ENCODE measurements at places on chromosomes 16 and 17.

GRCh38 chr17:830950-831349, 48.8 kb downstream of the MRM3 start:
- no peak for DNase-seq

DNA sequence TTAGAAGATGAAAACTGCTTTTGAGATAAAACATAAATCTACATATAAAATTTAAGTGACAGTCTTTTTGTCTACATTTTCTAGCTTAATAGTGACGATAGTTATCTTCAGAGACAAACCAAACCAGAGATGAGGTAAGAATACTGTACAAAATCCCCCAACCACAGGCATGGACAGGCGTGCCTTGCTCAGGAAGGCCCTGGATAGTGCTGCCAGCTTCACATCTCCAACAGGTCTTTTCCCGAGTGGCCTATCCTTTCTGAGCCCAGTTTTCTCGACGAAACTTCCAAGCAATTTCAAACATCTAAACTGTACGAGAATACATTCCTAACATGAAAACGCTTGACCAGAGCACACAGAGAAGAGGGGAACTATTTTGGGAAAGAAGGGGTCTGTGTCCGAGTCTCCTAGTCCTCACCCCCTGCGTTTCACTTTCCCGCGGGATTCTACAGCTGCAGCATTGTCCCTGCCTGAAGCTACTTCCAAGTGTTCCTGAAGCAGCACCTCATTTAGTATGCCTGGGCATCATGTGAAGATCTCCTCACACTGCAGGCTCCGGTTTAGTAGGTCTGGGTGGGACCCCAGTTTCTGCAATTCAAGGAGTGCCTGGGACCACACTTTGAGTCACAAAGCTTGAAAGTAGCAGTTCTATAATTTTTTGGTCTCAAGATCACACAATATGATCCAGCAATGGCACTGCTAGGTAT, 37.8 kb downstream of the GNA13 start:
- DNase-seq: no peak

GRCh38 chr17:1714427-1714979, 4.3 kb upstream of the TLCD2 start:
- DNase-seq: no peak

DNA sequence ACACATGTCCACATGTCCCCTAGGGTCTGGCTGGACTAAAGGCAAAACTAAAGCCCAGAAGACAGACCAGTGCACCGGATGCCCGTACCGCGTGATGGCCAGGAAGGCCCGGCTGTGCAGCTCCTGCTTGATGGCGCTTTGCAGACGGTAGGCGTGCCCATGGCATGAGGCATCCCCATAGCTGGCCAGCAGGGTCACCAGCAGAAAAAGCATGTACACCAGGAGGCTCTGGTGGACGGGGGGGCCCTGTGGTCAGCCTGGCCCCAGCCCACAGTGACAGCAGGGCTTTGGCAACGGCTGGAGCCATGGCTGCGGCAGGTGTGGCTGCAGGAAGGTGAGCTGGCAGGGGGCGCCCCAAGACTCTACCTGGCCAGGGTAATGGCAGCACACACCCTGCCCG, 42.8 kb downstream of the PKD1 start:
- DNase-seq: no peak

- DNase-seq: no peak
Observed at GRCh38 chr17:4497101-4497824, 1.4 kb upstream of the SPNS2 start.

GRCh38 chr17:56866076-56866475, 32.1 kb downstream of the DGKE start:
- no peak for DNase-seq

DNA sequence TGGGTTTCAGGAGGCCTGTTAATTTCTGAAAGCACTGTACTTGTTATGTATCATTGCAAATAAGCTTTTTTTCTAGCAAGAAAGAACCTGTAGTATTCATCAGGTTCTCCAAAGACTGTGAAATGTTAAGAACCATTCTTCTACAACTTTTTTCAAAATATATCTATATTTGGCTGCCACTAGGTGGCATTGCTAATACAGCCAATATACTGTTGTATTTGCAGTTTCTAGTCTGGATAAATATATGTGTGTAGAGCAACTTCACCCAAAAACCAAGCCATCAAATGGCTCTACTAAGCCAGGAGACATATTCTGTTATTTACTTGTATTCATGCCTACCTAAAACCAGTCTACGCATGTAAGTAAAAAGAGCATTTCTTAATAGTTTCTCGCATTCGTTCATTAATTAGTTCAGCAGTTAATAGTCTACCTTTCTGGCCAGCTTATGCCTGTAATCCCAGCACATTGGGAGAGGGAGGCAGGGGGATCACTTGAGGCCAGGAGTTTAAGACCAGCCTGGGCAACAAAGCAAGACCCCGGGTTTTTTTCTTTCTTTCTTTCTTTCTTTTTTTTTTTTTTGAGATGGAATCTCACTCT, 39.5 kb downstream of the VMP1 start:
- no peak for DNase-seq

DNA sequence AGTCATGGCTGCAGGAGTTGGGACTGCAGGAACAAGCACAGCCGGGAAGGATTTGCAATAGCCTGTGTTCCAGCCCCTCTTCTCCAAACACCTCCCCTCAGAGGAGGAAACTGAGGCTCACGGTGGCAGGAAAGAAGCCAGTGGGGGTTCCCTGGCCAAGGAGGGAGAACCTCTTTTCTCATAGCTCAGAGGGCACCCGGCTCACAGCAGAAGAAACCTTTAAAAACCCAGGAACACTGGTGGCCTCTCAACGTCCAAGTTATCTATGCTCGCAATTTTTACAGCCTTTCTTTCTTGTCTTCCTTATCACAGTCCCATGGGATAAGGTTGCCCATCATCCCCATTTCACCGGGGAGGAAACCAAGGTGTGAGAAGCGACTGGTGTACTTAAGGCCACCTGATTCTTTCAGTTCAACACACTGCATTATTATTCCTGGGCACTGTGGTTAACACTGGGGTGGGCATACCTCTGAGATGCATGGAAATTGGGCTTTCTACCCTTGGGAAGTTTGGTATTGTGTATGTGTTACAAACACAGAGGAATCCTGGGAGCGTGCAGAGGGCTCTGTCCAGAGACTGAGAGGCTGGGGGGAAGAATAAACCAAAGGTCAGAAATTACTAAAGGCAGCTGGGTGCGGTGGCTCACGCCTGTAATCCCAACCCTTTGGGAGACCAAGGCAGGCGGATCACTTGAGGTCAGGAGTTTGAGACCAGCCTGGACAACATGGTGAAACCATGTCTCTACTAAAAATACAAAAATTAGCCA, 791 bp upstream of the ZNF629 start:
- DNase-seq: no peak

DNA sequence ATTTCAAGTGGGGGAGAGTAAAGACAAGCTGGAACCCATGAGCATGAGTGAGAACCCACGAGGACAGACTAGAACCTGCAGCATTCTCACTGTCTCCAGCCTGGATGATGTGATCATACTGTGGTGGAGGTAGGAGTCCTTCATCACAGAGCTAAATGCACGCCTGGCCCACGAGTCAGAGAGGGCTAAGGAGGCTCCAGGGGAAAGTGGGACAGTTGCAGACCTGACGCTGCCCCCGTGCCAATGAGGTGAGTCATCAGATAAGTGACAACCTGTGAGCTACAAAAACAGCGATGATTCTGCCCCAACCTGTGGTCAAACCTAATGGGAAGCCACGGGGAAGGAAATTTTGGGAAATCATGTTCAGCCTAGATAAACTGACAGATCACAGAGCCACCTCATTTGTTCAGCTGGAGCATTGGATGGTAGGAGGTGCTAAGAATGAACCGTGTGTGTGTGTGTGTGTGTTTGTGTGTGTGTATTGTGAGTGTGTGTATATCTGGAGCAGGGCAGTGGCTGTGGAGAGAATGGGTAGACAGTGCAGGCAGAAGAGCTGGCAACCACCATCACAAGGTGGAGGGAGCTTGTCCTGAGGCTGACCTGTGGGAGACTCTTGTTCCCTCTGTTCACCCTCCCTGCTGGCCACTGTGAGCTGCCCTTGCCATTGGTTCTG, 131.8 kb downstream of the UTP18 start:
- DNase-seq: no peak

DNA sequence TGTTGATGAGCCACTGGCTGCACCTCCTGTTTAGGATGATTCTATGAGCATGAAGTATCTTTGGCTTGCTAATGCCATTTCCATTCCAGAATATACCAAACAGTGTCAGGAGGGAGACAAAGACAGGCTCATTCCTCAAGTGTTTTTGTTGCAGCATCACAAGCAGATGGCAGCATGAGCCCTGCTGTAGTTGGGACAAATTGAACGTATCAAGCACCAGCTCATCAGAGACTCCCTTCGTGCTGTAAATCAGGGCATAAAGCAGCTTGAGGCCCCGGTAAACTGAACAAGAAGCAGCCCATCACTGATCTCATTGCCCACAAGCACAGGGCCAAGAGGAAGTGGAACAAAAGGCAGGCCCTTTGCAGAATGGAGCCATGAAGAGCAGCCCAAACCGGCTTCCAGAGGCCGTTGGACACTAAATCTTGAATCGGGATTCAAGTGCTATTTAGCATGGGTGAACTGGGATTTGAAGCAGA, 45.9 kb upstream of the HS3ST3A1 start:
- no peak for DNase-seq

- no peak for DNase-seq
Observed at GRCh38 chr16:836221-836620, 35.7 kb upstream of the GNG13 start.

GRCh38 chr16:84378099-84378498, 9.8 kb downstream of the ATP2C2 start:
- DNase-seq: no peak

DNA sequence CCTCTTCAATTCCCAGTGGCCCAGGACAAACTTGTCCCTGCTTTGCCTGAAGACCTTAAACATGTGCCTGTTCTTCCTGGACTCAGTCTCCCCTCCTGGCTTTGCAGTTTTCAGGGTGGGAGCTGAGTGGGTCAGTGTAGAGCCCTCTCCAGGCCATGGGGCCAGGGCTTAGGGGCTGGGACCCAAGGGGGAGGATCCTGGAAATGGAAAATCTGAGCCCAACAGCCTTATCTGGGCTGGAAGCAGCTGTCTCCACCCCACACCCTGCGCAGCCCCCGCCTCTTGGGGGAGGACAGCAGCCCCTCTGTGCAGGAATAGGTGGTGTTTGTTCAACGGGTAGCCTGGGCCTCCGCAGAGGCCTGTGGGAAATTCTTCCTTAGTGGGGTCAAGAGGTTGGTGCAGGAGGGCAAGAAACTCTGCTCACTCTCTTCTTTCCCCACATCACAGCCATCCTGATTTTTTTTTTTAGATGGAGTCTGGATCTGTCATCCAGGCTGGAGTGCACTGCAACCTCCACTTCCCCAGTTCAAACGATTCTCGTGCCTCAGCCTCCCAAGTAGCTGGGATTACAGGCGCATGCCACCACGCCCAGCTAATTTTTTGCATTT, 6.8 kb upstream of the SMTNL2 start:
- no peak for DNase-seq

- DNase-seq: no peak
Observed at GRCh38 chr17:47847341-47848197, 3.4 kb downstream of the SP6 start.

- DNase-seq: no peak
Observed at GRCh38 chr17:32311028-32311536, 30.9 kb downstream of the C17orf75 start.

DNA sequence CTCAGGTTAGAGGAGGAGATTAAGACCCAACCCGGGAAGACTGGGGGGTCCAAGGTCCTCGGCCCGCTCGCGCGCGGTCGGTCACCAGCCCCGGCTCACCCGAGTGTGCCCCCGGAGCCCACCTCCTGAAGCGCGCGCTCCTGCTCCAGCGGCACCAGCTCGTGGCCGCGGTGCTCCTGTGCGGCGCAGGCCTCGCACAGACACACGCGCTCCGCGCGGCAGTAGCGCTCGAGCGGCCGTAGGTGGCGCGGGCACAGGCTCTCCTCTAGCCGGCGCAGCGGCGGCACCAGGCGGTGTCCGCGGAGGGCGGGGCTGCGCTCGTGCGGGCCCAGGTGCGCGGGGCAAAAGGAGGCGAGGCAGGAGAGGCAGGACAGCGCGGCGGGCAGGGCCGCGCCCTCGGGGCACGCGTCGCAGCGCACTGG, 618 bp downstream of the TRIM47 start:
- peak; percentile 60 for DNase-seq

GRCh38 chr16:30519120-30520049, 7.0 kb downstream of the ZNF768 start:
- no peak for DNase-seq

DNA sequence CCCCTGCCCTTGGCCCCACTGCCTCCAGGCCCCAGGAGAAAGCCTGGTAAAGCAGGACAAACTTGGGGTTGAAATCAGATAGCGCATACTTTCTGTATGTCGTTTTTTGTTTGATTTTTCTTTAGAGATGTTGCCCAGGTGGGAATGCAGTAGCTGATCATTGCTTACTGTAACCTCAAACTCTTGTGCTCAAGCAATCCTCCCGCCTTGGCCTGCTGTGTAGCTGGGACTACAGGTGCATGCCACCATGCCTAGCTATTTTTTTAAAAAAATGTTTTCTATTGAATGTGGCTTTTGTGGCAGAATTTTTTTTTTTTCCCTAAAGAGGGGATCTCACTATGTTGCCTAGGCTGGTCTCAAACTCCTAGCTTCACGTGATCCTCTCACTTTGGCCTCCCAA, 11.1 kb upstream of the CCL5 start:
- no peak for DNase-seq

DNA sequence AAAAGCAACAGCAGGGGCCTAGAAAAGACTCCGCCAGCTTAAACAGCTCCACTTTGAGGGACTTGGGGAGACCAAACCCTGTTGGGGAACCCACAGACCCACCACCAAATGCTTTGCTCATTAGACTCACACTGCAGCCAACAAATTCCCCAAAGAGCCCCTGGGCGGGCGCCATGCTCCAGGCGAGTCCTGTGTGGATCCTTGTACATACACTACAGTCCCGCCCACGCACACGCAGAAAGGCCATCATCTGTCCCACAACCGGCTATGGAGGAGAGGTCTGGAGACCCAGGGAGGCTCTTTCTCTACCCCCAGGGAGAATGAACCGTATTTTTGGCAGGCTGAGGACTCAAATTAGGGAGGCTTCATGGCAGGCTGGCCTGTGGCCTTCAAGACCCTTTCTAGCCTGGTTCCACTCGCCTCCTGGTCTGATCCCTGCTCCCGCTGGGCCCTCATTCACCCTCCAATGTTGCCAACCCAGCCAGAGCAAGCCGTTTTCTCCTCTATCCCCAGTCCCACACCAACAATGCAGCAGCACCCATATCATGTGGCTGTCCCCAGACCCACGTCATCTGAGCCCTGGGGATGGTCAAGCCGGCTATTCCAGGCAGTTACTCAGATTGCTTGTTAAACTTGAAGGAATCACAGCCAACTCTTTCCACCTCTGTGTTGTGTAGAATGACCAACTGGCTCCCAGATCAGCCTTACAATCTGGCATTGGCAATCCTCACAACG, 27.2 kb downstream of the ZNF423 start:
- no peak for DNase-seq

- no peak for DNase-seq
Observed at GRCh38 chr16:2865651-2866050, 7.7 kb upstream of the PRSS22 start.
